Stimulated activated naive B cell treated with anti-CD40 and anti-IgM and Interleukin-4, amounts not matched to agents 10 μg/mL and 1 μg/mL and 100 μg/mL, for 72 hours (primary cell): ENCODE measurements at places on chromosomes 7 and 10.

GRCh38 chr10:15703151-15703880 lies 16.4 kb downstream of the ITGA8 start:
- DNase-seq: no peak

- no peak for DNase-seq
These were observed 1.6 kb downstream of the VPS26A start for GRCh38 chr10:69125554-69125953.

- DNase-seq: no peak
These were observed 132.0 kb upstream of the CXCL12 start for GRCh38 chr10:44516891-44517290.

DNA sequence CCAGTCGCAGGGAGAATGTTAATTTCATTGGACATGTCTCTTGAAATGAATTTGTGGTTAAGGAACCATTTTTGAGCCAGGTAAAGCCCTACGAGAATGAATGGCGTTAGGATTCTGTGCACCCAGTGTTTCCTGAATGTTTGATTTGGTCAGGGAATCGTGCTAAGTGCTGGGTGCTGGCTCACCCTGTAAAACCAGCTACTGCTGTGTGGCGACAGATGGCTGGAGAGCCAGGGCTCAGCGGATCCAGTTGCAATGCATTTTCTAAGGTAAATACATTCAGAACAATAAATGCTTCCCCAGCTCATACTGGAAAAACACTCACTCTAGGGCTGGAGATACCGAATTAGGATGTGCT lies 355.5 kb downstream of the GLRX3 start:
- DNase-seq: no peak

DNA sequence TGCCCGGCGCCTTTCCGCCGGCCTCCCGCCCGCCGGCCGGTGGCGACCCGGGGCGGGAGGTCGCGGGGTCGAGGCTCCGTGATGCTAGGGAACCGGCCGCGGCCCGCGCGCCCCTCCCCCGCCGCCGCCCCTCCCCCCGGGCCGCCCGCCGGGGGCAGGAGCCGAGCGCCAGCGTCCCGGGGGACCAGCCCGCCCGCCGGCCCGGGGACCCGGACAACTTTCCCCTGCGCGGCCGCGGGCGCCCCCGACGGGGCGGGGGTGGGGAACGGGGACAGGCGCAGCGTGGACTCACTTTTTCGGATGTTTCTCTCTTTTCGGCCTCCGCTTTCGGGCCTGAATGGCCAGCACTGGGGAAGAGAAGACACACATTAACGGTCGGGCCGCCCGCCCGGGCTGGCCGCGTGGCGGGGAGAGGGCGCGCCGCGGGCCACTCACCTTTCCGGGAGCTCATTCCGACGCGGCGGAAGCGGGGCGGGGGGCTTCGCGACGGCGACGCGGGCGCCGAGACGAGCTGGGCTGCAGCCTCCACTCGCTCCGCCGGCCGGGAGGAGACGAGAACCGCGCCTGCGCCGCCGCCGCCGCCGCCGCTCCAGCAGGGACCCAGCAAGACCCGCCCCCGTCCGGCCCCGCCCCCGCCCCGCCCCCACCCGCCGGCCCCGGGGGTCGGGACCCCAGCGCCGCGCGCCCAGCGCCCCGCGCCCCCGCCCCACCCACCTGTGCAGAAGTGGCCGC lies at the start of gene SRPK2:
SRPK2 (minus strand) TSS at position 566 of the 732 bp plus-strand sequence.
- peak; percentile 65 for DNase-seq

DNA sequence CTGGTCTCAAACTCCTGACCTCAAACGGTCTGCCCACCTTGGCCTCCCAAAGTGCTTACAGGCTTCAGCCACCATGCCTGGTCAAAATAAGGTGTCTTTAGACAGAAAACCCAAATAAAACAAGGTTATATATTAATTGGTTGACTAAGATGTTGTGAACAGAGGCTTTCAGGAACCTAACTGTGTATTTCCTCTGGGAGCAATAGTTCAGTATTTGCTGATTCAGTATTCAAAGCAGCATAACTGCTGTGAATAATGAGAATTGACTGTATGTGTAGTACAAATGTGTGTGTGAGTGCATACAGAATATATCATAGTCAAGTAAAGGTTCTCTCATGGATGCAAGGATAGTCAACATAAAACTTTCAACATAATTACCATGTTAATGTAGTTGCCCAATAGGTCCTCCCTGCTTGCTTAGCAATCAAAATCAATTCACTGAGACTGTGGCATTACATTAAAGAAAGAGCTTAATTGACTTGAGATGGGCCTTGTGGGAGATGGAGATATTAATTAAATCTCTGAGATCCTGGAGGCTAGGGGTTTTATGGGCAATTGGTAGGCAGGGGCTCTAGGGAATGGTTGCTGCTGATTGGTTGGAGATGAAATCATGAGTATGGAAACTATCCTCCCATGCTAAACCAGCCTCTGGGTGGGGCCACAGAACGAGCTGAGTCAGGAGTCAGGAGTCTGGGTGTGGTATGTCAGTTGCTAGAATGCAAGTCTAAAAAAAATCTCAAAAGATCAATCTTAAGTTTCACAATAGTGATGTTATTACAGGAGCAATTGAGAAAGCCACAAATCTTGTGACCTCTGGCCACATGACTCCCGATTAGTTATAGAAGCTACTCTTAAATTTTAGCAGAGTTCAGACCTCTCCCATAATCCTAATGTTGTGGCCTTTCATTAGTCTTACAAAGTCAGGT lies 162.7 kb downstream of the AKR1D1 start:
- DNase-seq: no peak

- DNase-seq: no peak
These were observed 98.6 kb downstream of the CCDC3 start for GRCh38 chr10:12902851-12903358.

GRCh38 chr7:44713141-44713540 lies 35.5 kb upstream of the ZMIZ2 start:
- DNase-seq: no peak

- DNase-seq: no peak
These were observed 67.6 kb upstream of the FGFR2 start for GRCh38 chr10:121665809-121666208.

DNA sequence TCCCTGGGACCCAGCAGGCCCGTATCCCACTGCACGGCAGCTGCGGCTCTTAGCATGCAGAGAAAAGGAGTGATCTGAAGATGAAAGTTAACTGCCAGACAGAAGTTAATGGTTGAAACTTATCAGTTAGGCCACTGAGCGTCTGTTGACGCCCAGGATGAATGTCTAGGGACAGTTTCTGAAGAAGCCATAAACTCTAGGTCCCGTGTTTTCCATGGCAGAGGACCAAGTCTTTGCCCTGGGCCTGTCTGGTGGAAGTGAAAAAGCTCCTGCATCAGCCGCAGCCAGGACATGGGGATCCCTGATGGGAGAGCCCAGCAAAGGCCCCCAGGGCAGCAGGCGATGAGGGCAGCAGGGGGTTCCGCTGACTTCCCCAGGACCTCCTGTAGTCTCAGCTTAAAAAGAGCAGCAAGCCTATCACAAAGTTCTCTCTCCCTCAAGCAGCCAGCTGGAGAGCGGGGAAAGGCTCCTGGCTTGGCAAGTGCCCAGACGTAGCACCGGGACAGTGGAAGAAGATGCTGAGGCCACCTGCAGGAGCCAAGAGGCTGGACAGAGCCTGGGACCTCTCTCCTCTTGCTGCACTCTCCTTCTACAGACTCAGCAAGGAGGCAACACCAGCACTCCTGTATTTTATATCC lies 79.6 kb downstream of the TNS3 start:
- no peak for DNase-seq

DNA sequence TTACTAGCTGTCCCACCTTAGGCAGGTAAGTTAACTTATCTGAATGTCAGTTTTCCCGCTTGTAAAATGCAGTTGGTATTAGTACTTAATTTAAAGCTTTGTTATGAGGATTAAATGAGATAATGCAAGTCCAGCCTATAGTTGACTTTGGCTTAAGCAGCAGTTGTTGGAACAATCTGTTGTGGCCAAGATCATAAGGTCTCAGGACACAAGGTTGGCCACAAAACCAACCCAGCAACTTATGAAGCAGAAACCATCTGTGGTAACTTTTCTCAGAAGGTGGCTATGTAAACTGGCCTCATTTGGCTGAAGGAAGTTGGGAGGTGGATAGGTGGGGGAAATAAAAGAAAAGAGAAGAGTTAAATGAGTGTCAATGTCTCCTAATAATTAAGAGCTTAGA lies 29.4 kb downstream of the ENTPD1 start:
- DNase-seq: no peak

DNA sequence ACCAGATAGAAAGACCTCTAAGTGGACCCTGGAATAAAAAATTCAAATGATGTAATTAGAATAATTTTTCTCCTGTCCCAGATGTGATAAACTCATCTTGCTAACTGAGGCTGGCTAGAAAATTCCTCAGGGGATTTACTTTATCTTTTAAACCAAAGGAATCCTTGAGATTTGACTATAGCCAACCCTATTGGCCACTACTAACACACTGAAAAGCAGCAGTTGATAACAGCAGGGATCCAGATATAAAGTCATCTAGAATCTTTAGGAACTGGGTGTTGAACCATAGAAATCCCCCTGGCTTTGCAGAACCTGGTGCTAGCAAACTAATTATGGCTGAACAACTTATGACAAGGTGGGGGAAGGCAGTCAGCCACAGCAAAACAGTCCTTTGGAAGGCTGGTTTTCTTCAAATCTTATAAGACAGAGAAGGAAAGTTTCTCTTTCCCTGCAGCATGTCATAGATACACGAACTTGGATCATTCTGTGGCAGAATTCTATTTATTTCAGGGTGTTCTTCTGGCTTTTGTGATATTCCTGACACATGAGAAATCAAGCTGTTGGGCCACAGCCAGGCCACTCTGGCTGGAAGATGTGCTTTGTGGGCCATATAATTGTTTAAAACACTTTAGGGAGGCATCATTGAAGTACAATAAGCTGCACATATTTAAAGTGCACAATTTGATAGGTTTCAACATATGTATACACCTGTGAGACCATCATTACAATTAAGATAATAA lies 643.6 kb downstream of the SORCS3 start:
- DNase-seq: no peak

DNA sequence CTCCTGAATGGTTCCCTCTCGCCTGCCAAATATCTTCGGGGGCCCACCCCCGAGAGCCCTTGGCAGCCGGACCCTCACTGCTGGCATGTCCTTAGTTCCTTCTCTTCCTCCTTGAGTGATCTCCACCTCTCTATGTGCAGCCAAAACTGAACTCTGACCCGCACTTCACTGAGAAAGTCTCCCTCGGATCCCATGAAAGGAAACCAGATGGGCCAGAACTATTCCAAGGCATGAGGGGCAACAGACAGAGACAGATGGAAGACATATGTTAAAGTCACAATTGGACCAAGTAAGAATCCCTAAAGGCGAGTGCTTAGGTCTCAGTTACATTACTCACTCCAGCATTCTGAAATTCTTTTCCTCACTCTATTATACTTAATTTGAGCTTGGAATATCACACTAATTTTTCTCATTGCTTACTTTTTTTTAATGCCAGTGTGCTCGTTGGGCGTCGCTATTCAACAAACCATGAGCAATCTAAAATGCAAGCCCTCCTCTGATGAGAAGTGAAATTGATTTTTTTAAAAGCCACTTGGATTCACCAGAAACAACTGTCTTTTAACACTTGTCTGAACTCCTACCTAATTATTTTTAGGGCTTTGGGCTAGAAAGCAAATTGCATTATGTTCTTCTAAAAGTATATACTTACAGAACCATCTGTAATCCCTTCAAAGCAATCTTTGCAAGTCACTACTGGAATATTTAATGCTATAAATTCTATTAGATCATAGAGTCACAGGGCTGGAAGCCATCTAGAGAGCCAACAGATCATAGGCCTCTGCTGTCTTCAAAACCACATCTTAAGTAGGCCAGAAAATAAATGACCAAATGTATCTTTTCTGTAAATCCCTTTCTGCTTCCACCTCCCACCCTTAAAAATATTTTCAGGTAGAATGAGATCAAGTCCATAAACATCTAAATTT lies 43.3 kb upstream of the EZH2 start:
- no peak for DNase-seq

DNA sequence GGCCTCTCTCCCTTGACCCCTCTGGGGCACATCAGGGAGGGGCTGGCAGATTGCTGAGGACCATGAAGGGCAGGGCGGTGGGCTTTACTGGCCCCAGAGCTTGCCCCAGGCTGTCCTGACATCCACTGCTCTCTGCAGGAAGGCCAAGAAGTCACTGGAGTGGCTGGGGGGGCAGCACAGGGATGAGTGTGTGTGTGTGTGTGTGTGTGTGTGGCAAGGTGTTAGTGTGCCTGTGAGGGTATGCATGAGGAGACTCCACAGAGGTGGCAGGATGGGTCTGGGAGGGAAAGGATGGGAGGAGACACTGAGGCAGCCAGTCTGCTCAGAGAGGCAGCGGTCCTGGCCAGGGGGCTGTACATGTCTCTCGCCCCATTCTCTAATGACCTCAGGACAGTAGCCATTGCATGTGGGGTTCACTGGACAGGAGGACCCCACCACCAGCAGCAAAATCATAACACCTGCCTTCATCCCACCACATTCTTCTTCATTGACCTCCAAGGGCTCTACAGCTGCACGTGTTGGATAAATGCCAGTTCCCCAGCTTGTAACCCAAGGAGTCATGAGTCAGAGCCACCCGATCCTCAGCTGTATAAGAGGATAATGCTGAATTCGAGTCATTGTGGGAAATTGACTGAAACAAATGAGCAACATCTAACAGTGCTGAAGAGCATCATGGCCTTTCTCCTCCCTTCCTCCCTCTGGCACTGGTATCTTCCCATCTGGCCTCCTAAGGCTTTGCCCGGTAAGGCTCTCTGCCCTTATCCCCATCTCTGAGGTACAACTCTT lies 720.5 kb downstream of the GRID1 start:
- DNase-seq: no peak

DNA sequence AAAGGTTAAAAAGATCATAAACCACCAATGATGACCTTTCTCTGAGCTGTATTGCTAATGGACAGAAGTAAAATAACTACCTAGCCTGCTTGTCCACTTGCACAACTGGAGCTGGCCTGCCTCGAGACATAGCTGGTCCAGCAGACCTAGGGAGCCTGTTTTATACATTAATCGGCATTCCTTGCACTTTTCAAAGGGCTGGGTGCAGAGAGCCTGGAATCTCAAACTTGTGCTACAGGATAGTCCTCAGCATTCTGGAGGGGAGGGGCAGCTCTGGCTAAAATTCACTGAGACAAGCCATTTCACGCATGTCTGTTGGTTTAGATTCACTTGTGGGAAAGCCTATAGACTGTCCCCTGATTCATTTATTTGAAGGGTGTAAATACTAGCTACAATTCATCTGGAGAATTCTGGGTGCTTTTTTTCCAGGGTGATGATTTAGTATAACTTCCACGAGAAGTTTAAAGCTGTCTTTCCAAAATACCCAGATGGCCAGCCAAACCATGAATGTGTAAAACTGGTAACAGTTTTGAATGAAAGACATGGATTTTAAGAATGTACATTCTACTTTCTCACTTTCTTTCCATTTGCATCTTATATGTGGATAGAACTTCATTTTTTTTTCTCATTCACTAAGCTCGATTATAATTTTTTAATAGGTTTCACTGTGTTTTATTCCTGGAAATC lies 389.4 kb downstream of the KCNMA1 start:
- no peak for DNase-seq
